ENCODE measurements at places on chromosomes 5 and 9.

GRCh38 chr5:72499730-72500129 is 7.5 kb downstream of the ZNF366 start:
- DNase-seq, result no peak

DNA sequence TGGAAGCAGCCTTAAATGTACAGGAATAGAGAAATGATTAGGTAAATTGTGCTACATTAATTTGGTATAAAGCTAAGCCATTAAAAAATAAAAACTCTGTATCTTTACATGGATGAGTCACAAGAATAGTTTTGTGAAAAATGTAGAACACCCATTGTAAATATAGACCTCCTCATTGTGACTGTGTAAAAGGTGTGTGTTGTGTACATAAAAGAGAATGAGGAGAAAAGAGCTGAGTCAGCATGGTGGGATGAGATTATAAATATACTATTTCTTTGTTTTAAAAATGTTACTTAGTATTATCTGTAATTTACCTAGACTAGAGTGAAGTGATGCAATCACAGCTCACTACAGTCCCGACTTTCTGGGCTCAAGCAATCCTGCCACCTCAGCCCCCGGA is 250.5 kb downstream of the KIAA0825 start:
- DNase-seq, result no peak

GRCh38 chr5:31068287-31068686 is 125.2 kb upstream of the CDH6 start:
- DNase-seq, result no peak

DNA sequence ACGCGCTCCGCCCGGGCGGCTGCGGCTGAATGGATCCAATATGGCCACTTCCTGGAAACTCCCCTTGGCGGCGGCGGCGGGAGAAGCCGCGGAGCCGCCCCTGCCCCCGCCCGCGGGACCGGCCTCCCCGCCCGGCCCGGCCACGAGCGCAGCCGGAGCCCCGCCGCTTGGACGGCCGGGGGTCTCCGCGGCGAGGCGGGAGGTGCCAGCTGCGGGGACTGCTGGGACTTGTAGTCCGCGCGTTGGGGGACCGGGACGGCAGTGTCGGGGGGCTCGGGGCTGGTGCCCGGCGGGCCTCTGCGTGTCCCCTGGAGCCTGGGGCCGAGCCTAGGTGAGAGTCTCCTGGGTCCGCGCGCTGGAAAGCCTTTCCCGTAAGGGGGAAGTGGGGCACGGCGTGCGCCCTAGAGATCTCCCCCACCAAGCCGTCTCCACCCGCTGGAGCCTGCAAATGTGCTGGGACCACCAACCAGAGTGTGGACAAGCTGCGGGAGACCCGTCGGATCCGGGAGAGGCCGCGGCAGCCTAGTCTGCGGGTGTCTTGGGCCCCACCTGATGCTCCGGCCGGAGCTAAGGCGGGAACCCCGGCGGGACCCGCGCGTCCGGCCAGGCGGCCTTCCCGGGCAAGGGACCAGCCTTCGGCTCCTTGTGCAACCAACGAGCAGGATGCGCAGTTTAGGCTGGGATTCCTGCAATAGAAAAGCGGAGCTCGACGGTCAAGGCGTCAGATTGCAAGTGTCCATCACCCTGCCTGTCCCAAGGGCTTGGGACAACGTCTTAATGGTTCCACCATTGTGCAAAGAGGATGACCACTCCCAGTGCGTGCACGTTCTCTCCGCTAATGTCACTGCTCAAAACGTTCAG is at the start of gene SEPTIN8:
SEPTIN8 (minus strand) TSS at position 31 of the 861 bp plus-strand sequence. CDS start 102 bp downstream, outside the sequence.
- no peak for DNase-seq

GRCh38 chr5:10461904-10462555 is 20.4 kb downstream of the ROPN1L start:
- DNase-seq, result no peak

DNA sequence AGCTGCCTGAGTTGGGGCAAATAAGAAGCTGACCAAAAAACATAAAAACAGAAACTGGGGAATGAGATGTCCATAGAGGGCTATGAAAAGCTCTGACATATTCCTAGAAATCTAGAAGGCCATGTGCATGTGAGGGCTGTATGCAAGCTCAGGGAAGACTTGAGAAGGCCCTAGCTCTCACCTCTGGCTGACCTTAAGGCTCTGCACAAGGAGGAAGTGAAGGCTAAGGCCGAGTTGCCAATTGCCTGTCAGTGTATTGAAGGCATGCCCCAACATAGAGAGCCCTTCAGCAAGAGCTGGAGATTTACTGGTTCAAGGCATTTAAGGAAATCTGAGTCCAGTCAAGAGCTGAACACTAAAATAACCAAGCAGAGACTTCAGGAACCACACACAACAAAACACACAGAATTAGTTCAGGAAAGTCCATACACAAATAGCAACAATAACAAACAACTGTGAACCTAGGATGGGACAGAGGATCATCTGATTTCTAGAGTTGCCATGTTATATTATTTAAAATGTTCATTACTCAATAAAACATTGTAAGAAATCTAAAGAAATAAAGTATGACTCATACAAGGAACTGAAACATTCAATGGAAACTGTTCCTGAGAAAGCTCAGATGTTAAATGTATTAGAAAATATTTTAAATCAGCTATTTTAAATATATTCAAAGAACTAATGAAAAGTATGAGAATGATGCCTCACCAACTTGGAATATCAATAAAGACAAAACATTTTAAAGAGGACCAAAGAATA is 161.8 kb downstream of the AUH start:
- no peak for DNase-seq

- DNase-seq, result no peak
Measured at GRCh38 chr5:71706906-71707305, 12.2 kb upstream of the CARTPT start.

DNA sequence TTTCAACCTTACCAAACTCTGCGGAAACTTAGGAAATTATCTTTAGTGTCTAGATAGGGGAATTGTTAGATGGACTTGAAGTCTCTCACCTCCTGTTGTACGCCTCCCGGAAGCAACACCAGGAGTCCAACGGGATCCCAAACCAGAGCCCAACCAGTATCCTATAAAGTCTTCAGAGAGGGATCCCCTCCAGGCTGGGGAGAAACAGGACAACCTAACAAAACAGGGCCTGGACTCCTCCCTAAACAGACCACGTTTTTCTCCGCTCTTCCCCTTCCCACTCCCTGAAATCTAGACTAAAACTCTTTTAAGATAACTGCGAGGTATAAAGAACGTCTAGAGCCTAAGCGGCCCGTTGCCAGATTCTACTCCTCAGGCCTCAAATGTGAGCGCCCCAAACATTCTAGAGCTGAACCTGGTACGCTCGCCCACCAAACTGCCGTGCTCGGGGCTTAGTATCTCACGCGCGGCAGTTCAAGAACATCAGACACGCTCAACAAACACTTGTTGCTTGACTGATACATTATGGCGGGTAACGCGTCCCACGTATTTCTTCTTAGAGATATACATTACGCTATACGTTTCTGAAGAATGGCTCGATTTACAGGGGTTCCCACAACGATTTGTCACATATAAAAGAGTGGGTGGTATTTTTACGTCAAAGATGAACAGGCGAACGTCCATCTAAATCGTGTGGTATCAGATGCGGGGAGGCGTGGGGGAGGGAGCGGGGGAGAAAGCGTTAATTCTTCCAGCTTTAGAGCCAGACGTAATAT is 663 bp upstream of the SMIM27 start:
- DNase-seq, result no peak

DNA sequence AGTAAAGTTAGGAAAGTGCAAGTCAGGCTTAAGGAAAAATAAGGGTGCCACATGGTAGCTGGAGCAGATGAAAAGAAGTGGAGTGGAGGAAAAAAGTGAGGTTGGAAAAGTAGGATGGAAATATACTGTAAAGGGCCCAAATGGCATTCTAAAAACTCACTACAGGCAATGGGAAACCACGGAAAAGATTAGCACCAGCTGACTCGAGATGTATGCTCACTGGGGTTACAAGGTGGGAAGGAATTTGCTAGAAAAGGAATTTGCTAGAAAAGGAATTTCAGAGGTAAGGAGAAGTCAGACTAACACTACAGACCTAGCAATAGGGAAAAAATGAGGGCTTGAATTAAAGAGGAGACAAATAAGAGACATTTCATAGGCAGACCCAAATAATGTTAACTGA is 3.6 kb downstream of the PSMD5 start:
- DNase-seq, result no peak

- DNase-seq, result peak; percentile 6
Measured at GRCh38 chr5:77560677-77561263, 68.7 kb upstream of the WDR41 start.

DNA sequence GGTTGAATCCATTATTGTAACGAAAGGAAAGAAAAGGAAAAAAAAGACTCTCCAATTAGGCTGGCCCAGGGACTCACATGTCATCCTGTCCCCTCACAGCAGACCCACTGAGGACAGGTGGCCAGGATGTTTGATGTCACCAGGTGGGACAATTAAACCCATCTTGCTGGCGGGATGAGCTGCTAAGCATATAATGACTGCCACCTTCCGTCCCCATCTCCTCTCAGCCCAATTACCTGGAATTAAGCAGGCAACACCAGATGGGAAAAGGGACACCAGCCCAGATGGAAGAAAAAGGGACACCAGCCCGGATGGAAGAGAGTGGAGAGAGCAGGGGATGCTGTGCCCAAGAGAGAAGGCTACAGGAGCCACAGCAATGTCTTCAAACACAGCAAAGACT is 116.6 kb upstream of the SARDH start:
- no peak for DNase-seq

- no peak for DNase-seq
Measured at GRCh38 chr5:158642879-158643278, 456.8 kb downstream of the EBF1 start.

DNA sequence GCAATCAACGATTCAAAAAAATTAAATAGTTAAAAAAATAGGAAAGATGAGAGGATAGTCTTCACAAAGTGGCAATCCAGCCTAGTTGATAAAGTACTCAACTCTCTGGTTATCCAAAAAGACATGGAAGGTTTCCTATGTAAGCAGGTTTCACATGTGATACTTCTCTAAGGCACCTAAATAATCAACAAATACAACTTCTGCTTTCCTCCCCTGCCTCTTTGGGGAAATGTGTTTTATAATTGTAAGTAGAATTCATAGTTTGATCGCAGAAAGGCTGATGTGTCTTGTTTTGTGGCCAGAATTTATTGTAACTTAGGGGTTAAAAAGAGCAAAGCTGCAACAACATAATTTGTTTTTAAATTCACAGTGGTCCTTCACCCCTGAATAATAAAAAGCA is 855.5 kb upstream of the DMAC1 start:
- no peak for DNase-seq

DNA sequence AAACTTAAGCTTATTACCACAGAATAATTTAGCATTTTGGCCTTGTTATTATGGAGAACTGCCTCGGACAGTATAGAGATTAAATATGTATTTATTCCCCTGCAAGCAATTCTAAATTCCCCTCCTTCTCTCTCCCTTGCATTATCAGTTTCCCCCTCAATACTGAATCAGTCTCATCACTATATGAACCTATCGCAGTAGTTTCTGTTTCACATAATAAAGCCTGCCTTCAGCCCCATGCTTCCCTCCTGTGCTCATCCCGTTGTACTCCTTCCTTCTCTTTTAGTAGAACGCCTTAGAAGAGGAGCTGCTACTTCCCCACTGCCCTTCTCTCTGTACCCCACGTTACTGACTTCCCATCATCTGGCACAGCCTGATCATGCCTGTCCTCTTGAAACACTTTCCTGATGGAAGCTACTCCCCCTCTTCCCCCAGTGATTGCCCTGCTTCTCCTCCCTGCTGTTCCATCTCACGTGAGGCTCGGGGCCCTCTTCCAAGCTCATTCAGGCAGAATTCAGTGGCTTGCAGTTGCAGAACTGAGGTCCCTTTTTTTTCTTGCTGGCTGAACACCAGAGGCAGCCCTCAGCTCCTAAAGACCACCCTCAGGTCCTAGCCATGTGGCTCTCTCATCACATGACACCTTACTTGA is 93.4 kb downstream of the PPIC start:
- DNase-seq, result no peak

DNA sequence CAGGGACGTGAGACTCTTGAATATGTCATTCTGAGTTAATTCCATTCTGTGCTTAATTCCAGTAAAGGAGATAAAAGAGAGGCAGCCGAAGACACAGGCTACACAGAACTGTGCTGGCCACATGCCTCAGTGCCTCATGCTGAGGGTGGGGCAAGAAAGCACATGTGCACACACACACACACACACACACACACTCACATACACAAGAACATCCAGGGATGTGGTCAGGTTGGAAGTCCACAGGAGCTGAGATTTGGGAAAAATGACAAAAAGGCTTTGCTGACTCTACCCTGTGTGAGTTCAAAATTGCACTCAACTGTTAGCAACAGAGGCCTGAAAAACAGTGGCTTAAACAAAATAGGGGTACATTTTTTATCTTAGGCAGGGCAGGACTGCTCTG is 40.5 kb downstream of the ALG2 start:
- no peak for DNase-seq
